ENCODE measurements at places on chromosomes 7 and 10.

- no peak for DNase-seq
Observed at GRCh38 chr7:29937132-29937531, 52.5 kb downstream of the SCRN1 start.

GRCh38 chr7:5396999-5397663 is 26.5 kb downstream of the TNRC18 start:
- peak; percentile 71 for DNase-seq

DNA sequence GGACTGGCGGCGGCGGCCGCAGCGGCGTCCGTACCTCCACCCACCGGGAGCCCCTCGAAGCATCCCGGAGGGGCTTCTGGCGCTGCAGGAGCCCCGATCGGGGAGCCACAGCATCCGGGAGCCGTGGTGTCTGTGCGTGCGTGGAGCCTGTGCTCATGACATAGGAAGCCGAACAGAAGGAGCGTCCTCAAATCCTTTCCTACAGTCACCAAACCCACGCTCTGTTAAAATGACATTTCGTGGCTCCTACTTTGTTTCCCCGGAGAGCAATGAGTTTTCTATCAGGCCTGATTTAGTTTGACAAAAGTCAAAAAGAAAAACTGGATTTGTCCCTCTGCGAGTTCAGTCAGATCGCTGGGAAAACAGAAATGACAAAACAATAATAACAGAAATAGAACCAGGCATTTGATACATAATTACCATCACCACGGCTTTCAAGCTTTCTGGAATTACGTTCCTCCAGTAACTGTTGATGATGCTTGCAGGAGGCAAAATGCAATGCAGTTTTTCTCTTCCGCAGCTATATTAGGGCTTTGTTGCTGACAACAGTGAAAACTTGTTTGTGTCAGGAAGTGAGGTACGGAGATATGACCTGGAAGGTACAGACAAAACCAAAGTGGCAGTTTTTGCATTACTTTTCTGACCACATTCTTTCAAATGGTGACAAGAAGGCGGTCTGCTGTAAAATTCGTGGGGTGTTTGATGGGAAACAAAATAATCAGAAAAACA is 219.3 kb upstream of the MKLN1 start:
- DNase-seq: no peak

DNA sequence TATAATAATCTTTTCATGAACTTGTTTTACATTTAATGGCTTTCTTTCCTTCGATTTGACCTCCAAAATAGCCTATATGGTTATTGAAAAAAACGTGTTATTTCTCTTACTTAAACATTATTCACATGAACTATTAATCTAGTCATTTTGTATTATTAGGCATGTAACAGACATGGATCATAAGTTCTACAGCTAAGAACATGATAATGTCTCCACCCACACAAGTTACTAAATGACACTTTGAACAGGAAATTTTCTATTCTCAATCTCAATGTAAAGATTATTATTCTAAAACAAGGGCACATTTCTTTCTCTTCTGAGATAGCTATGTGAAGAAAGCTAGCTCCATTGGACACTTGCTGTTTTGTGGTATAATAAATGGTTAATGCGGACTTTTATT is 10.0 kb downstream of the LAMB4 start:
- no peak for DNase-seq

- no peak for DNase-seq
Observed at GRCh38 chr7:144656965-144657517, 178.8 kb downstream of the TPK1 start.

DNA sequence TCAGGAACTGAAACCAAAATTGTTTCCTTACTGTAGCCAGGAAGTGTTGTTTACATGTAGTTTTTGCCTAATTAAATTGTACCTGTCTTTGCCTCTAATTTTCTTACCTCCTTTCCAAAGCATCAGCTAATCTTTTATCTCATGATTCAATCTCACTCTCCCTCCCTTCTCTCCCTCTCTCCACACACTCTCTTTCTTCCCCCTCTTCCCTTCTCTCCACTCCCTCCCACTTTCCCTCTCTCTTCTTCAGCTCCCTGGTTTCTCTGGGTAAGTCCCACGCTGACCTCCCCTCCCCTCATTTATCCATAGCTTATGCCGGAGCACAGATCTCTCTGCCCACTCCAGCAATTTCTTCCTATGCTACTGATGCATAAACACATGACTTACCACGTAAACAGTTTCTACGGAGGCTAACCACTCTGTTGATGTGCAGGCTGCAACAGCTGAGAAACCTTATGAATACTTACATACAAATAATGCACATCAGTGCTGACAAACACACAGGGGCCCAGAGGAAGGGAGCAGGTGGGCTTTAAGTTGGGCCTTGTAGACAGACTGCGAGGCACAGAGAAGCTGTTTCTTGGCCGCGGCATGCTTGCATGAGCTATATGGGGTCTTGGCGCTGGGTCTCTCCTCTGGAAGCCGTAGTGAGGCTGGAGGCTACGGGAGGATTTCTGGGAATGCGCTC is 174.4 kb upstream of the PLXNA4 start:
- no peak for DNase-seq

GRCh38 chr10:34319197-34319846 is 495.8 kb downstream of the PARD3 start:
- DNase-seq: no peak

GRCh38 chr10:110392868-110393740 is 88.4 kb upstream of the SMNDC1 start:
- no peak for DNase-seq

DNA sequence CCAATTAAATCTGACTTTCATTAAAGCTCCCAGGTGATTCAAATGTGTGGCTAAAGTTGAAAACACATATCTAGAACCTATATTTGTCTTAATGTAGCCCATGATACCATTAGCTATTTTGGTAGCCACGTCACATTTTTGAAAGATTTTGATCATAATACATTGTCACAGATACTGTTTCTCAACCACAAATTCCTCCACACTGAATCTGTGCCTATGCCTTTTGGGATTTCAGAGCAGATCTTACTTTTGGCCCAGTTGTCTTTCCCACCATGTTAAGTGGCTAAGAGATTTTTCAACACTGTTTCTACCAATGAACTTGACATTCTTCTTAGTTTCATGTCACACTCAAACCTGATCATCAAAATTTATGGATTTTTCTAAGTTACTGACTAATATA is 47.4 kb downstream of the CH25H start:
- no peak for DNase-seq

DNA sequence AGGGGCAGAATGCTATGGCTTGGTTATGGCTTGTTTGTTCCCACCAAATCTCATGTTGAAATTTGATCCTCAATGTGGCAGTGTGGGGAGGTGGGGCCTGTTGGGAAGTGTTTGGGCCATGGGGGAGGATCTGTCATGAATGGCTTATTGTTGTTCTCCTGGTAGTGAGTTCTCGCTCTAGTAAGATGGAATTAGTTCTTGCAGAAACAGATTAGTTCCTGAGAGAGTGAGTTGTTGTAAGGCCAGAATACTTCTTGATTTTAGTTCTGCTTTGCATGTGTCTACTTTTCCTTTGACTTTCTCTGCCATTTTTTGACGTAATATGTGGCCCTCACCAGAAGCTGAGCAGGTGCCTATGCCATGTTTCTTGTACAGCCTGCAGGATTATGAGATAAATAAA is 188.2 kb downstream of the KIF20B start:
- DNase-seq: no peak

- DNase-seq: no peak
Observed at GRCh38 chr7:143015084-143015483, 11.8 kb downstream of the OR9A2 start.

GRCh38 chr7:140596519-140597427 is 43.8 kb downstream of the DENND2A start:
- no peak for DNase-seq

DNA sequence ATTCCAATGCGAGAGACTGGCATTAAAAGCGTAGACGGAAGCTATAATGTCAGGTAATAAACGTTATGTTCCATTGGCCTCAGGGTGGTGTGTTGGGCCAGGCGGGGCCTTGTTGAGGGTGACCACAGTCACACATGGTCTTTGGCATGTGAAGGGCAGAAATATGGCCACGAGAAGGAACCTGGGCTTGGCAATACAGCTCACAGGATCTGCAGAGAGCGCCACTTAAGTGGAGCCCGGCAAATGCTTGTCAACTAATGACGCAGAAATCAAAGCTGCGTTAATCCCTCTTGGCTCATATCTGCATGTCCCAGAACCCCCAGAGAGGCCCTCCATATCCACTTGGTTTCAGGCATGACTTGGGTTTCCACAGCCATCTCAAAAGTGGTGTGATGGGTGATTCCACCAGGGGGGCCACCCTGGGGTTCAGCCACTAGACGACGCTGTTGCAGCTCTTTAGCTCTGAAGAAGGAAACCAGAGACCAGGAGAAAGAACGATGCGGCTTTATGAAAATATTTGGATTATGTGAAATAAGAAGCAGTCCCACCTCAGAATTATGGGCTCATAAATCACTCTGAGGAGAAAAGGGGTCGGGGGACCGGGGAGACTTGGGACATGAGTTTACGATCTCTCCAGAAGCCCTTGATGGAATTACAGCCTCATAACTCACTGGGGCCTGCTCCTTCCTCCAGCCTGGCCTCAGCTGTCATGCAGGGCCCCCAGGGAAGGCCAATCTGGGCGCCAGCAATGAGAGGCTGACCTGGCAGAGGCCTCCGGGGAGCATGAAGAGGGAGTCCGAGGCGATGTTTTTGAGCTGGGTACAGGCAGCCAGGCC is 462.5 kb downstream of the PLXNA4 start:
- DNase-seq: no peak

DNA sequence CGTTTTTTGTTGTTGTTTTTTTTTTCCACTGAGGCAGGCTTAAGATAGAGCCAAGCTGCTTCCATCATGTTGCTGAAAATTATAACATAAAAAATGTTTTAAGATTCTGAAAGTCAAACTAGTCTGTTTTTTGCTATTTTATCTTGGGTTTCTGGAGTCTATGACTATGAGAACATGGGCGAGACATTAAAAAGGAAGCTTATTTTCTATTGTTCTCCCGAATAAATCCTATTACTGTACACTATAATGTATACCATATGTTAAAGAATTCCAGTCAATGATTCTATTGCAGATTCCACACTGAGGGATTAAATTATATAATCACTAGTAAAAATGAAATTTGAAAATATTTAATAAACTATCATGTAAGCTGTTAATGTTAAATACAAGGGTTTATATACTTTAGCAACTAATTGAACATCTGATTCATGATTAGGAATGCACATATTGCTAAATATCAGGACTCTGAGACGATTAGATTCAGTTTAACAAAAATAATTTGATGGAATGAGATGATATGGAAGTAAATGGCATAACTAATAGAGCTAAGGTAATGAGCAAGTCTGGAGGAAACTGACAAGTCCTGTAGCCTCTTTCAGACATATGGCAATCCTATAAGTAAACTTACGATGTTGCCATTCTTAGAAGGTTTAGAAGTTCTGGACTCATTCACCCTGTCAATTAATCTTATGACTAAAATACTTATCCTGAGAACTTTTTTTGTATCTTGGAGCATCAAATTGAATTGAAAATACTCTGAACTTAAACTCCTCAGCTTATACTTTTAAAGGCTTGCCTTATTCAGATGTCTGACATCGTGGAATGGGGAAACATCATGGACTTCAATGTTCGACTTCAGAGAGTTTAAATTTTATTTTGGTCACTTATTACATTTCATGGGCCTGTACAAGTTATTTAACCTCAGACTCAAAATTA is 294.8 kb upstream of the DGKB start:
- DNase-seq: no peak

DNA sequence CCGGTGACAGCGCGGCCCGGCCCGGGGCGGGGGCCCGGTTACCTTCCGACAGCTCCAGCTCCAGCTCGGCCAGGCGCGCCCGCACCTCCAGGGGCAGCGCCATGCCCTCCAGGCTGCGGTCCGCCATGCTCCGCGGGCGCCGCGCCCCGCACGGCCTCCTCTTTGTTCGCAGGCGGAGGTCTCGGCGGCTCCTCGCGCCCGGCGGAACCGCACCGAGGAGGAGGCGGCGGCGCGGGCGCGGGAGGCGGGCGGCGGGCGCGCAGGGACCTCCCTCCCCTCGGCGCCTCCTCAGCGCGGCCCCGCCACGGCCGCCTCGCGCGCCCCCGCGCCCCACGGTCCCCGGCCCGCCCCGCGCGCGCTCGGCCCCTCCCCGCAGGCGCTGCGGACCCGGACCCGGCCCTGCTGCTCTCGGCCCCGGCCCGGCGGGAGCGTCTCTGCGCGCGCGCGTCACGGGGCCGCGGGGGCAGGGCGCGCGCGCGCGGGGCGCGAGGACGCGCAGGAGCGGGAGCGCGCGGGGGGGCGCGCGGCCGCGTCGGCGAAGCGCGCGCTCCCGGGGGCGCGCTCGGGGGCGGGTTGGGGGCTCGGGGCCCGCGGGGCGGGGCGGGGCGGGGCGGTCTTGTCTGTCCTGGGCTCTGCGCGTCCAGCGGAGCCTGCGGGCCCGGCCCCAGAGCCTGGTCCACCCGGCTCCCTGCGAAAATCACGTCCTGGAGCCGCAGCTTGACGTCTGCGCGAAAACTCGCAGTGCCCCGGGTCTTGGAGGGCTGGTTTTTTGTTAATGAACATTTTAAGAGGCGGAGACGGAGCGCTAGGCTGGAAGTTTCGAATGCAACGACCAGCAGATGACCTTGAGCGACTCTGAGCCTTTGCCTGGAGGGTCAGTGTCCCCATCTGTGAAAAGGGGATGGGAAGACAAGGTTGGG is at the start of gene DIP2C:
Gene DIP2C (minus strand): TSS at position 217 of the 920 bp plus-strand sequence. CDS start 90 bp downstream, at position 127.
- DNase-seq: peak; percentile 35

GRCh38 chr10:128125416-128125943 is 743 bp downstream of the MKI67 start:
- DNase-seq: no peak

DNA sequence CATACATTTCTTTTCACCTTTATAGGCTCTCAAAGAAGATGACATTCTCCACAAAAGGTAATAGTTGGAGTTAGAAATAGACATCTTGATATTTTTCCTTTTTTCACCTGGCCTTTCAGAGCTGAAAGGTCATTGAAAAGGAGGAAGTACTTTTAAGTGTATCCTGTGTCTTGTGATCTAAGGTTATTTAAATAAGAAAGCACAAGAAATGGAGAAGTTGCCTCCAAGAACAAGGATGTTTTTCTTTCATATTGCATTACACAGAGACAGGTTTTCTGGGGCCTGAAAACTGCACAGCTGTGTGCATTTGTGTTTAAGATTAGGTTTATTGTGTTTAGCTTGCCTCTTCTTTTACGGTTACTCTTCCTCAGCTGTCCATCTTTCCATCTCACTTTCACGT is 103.4 kb upstream of the SEMA3D start:
- no peak for DNase-seq

GRCh38 chr7:23544913-23545354 is 13.2 kb upstream of the TRA2A start:
- no peak for DNase-seq

DNA sequence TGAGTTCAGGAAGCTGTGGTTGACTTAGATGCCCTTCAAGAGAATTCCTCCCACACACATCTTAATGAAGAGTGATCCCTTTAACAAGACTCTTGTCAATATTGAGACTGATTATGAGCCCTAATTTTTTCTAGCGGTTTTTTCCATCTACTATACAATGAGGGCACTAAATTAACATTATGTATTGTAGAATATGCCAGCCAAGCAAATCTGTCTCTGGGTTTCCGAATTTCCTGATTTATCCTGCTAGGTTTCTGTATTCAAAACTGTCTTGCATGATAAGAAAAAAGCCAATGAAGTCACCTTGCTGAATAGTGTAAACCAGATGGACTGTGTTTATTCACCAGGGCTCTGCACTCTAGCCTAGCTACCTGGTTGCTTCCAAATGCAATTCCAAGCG is 224.2 kb upstream of the KMT2E start:
- no peak for DNase-seq
